ENCODE measurements at places on chromosomes 5 and 9.

DNA sequence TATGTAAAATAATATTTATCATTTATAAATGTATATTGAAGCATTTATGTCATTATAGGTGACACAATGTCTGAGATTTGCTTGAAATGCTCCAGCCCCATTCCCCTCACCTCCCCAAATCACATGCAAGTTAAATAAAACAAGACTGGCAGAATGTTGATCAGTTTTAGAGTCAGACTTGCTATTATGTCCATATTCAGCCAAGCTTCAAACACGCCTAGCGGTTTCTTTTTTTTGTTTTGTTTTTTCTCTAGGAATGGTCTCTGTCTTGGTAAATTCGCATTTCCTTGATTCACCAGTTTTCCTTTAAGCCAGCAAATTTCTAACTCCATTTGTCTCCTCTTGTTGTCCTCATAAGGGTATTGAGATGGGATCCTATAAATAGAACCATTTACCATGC is 153.0 kb upstream of the HMHB1 start:
- DNase-seq = no peak

DNA sequence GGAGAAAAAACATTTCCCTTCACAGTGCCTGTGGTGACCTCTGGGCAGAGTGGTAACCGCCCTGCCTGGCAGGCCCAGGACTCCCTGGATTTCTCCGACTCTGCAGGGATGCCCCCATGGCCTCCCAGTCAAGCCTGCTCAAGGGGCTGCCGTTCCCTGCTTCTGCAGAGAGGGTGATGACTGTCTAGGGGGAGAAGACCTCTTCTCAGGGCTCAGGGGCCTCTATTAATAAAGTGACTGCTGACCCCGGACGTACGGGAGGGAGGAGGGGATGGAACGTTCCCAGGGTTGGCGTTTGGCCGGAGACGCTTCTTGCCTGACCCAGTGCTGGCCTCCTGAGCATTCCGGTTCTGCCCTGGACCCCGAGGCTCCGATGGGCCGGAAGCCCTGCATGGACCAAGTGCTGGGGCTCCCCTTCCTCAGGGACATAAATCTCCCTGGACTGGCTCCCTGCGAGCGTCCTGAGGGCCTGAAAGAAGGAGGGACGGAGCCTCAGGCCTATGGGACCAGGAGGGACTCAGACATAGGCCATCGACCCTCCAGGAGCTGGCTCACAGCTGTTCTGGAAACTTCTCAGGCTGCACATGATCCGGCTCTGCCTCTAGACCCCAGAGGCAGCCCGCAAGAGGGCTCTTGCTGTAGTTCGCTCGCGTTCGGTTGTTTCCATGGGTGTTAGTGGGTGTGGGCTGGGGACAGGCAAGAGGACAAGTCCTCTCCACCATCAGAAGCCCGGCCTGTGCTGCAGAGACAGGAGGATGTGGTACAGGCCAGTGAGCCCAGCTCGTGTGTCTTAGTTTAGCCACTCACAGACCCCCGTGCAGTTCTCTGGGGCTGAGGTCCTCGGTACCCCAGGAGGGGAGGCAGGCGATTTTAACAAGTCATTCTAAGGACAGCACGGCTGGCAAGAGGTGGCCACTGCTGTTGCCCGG is 8.1 kb upstream of the RNU6ATAC start:
- DNase-seq = no peak

DNA sequence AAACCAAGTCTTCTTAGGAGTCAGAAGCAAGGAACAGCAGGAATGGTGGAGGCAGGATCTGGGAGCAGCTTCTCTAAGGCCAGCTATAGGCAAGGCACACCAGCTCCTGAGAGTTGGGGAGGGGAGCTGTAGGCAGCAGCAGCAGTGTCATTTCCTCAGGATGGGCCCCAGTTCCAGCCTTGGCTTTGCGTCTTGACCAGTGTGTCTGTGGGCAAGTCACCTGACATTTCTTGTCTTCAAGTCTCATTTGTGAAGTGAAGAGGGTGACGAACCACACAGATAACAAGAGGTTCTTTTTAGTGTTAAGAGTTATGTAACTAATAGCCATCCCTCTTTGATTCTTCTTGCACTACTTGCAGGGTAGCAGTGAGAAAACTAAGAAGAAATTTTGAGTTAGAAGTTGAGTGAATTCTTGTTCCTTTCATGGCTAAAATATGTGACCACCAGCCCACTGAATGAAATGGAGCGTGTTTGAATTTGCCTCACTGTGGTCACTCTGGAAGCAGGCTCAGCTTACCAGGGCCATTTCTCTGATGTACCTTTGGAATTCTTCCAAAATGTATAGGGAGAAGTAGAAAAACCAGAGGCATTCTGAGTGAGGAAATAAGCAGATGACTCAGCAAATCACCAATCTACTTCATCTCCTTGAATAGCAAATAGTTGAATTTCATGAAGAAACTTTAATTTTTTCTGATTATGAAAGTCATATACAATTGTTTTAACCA is 42.4 kb downstream of the RHOBTB3 start:
- DNase-seq = peak; percentile 56

- peak; percentile 65 for DNase-seq
Observed at GRCh38 chr9:4604678-4605095, 57.4 kb upstream of the PLPP6 start.

DNA sequence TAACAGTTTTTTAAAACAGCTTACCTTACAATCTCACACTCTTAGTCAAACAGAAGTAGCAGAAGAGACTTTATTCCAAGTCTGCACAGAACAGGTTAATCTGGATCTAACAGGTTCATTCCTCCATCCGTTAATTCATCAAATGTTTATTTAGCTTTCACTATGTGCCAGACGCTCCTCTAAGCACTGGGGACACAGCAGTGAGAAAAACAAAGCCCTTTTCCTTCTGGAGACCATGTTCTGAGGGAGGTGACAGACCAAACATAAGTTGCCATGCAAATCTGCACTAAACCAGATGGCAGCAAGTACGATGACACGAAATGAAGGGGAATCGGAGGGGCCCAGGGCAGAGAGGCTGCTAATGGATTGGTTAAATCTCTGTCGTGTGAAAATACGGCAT is 17.1 kb upstream of the GLIPR2 start:
- no peak for DNase-seq

GRCh38 chr5:93163010-93163663 is 417.9 kb downstream of the NR2F1-AS1 start:
- DNase-seq = peak; percentile 88

DNA sequence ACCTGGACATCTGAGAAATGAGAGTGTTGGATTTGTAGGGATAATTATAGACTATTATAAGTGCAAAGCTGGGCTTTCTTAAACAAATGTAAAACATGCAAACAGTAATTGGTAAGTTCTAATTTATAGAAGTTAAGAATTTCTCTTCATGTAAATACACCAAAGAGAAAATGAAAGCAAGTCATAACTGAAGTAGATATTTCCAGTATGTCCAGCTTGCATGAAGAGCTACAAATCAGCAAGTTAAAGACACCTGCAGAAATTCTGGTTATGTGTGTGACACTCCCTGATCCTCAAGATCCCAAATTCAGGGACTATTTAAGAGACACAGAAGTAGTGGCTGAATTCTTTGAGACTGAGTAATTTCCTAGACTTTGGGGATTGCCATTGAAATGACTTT is 308.9 kb downstream of the TLE4 start:
- no peak for DNase-seq

DNA sequence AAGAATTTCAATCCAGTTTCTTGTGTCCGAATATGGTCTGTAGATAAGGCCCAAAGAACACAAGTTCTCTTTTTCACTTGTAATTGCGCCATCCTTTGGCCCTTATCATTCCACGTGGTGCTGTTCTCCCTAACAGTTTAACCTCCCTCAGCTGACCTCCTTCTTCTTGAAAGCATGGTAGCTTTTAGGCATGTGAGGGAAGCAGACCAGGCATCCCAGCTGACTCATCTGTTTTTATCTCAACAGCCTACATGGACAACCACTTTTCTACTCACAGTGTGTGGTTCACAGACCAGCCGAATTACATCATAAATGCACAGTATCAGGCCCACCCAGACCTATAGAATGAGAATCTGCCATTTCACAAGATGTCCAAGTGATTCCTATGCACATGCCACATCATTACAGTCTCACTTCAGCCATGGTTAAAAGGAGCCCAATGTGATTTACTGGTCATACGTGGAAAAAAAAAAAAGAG is 26.9 kb upstream of the PLIN2 start:
- peak; percentile 85 for DNase-seq

GRCh38 chr5:119343766-119344165 is 12.1 kb upstream of the TNFAIP8 start:
- DNase-seq = no peak

- no peak for DNase-seq
Observed at GRCh38 chr5:39040875-39041274, 33.3 kb downstream of the RICTOR start.

DNA sequence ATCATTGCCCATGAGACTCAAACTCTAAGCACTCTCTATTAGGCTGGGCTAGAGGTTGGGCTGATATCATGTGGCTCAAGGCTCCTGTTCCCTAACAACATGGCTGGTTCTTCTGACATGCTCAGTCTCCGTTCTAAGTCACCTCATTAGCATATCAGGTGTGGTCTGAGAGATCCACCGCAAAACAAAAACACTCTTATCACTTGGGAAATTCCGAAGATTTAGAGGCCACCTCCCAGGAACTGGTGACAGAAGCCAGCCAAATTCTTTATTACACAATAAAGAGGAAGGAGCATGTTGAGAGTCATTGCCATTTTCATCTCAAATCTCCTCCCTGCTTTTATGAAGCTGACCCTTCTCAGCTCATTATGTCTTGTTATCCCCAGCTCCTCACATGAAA is 107.6 kb downstream of the MSX2 start:
- no peak for DNase-seq

GRCh38 chr5:87650284-87650683 is 237.6 kb upstream of the CCNH start:
- DNase-seq = peak; percentile 18

GRCh38 chr5:127213231-127213630 is 77.4 kb upstream of the MEGF10 start:
- DNase-seq = no peak

DNA sequence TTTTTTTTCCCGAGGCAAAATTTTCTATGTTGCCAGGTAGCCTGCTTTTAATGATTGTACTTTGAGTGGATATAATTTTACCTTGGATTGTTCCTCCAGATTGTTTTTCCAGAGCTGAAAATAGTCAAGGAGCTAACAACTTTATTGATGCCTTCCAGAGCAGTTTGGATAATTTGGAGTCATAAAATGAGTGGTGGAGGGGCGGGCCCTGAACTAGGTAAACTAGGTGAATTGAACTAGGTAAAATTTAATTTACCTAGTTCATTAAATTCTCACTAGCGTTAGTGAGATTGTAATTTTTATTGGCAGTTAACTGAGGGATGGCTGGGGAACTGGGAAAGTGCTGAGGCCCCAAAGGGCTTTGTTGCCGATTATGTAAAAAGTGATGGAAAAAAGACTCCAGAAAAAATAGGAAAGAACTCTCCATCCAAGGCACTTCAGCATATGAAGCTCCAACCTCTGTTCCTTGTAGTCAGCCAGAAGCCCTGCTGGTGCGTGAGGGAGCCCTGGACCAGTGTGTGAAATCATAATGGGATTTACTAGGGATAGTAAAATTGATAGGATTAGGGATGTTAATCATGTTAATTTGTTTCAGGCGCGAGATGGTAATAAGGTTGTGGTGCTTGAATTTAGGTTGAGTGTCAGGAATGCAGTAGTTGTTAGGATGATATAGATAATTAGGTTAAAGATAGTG is 1.7 kb downstream of the DNAJC25 start:
- DNase-seq = no peak

DNA sequence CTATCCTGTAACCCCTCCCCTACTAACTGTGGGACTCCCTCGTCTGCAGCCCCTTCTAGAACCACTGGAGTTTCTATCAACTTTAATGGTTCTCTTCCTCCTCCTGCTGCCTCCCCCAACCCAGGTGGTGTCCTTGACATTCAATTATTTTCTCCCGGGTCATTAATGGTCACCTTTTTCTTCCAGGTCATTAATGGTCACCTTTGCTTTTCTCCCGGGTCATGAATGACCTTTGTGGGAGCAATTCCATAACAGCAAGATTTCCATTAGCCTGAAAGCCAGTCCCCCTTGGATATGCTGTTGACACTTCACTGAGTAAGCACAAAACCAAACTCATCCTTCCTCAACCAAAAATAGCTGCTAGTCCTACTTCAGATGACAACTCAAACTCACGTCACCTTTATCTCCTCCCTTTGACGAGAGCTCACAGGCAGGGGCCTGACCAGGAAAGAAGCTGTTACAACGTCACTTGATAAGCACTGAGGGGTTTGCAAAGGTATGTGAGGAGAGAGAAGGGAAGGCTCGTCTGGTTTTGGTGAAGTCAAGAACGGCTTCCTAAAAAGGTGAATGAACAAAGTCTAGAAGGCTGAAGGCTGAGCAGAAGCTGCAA is 10.9 kb downstream of the CCDC127 start:
- DNase-seq = no peak

GRCh38 chr9:77961541-77961940 is 70.1 kb downstream of the GNAQ start:
- DNase-seq = peak; percentile 38

GRCh38 chr5:132100672-132101261 is 27.2 kb downstream of the CSF2 start:
- DNase-seq = no peak

DNA sequence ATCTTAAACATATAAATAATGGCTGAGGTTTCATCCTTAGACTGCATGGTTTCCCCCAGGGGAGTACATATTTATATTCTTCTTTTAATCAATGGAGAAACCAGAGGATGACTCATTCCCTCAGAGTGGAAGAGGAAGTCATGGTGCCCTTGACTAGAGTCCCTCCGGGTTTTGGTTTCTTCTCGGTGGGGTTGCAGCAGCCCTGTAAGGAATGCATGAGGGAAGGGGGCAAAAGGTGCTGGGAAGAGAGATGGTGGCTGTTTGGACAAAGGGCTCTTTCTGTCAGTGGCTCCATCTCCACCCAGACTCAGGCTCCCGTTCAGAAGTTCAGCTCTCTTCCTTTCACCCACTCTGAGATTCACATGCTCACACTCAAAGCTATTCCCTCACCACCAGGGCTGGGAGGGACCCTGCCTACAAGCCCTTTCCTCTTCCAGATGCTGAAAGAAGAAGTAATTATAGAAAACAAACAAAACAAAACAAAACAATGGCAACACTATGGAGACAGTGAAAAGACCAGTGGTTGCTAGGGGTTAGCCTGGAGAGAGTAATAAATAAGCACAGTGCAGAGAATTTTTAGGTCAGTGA is 129.8 kb upstream of the IL12B start:
- DNase-seq = peak; percentile 35

DNA sequence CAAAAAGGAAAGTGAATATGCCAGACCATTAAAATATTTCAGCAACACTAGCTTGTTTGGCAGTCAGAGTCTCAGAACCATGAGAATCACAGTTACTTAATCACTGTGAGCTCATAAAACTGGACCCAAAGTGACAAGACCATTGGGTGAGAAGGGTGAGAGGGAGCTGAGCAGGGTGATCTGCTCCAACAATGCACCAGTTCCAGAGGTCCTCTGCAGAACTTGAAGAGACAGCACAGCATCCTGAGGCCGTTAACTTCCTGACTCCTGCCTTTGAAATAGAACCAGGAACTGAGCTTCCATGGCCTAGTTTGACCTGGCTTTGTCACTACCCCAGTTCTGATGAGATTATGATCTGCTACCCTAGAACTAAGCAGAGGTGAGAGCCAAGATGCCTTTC is 57.4 kb downstream of the NFIB start:
- peak; percentile 33 for DNase-seq
